Forelimb muscle (tissue), 1 donor: ENCODE measurements at places on chromosomes 6 and 20.

- DNase-seq, result no peak
These were observed 41.7 kb downstream of the ZMYND8 start for GRCh38 chr20:47314647-47315338.

DNA sequence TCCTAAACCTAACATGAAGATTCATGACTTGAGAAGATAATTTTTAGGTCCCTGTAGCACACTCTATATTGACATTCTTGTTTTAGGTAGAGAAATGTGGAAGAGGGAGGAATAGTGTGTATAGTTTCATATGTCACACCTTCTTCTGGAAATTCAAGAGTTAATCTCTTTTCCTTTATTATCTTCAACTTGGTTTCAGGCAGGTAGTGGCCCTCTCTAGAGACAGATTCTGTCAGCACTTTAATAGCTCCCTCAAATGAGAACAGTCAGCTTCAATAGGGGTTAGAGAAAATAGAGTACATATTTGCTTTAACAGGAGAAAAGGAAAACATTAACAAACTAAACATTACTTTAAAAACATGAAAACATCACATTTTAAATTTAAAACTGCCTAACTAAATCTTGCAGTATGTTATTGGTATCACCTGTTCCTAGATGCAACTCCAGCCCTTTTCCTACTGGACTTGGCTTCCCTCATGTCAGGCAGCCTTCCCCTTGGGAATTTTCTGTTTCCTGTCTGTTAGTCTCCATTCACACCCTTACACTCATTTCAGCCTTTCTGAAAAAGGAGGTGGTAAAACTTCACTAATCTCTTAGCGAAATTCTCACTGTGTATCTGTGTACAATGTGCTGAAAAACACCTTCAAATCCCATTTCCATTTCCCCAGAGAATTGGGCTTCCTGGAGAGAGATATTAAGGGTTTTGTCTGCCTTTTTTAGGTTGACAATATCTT, 192.3 kb upstream of the RNF217 start:
- DNase-seq, result no peak

DNA sequence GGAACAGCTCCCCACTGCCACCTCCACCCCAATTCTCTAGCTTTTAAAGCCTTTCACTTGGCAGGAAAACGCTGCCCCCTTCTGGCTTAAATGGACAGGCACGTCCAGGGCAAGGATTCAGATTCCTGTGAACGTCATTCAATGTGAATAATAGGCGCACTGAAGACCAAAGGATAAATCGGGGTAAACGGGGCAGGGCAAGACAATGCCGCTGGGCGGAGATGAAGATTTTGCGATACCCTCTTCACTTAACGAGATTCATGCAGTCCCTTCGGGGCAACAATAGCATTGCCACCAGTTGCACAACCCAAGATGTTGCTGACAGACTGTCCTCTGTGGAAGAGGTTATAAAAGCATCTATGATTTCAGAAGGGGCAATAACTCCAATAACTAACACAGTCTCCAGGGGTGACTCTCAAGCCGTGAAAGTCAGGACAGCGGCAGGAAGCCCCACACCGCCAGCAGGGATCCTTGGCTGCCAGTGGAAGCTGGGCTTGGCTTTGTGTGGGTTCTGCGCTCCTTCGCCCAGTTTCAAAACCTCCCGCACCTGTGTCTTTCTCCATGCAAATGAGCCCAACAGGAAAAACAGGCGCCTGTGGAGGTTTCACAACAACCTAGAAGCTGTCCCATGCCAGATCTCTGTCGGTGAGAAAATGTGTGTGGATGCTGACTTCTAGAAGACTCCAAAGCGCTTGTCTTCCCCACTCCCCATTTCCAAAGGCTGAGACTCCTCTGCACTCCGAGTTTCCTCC, 291.8 kb downstream of the BMP7 start:
- no peak for DNase-seq

GRCh38 chr6:43738877-43739641, 31.0 kb upstream of the VEGFA start:
- no peak for DNase-seq

- DNase-seq, result no peak
These were observed 9.5 kb upstream of the SIGLEC1 start for GRCh38 chr20:3721912-3722311.

GRCh38 chr20:48260129-48260756, 475.0 kb upstream of the SULF2 start:
- DNase-seq, result no peak

- DNase-seq, result no peak
These were observed 71.2 kb upstream of the PRDM1 start for GRCh38 chr6:106014955-106015354.

GRCh38 chr20:10954908-10955580, 281.2 kb upstream of the JAG1 start:
- no peak for DNase-seq

DNA sequence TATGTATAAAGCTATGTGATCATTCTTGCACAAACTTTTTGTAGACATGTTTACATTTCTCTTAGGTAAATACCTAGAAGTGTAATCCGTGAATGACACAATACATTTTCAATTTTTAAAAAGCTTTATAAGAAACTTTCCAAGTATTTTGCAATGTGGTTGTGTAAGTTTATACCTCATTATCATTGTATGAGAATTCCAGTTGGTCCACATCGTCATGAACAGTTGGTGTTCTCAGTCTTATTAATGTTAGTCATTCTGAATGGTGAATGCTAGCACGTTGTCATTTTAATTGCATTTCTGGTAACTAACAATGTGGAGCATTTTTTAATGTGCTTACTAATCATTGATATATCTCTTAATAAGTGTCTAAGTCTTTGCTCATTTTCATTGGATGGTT, 116.5 kb upstream of the F13A1 start:
- no peak for DNase-seq

DNA sequence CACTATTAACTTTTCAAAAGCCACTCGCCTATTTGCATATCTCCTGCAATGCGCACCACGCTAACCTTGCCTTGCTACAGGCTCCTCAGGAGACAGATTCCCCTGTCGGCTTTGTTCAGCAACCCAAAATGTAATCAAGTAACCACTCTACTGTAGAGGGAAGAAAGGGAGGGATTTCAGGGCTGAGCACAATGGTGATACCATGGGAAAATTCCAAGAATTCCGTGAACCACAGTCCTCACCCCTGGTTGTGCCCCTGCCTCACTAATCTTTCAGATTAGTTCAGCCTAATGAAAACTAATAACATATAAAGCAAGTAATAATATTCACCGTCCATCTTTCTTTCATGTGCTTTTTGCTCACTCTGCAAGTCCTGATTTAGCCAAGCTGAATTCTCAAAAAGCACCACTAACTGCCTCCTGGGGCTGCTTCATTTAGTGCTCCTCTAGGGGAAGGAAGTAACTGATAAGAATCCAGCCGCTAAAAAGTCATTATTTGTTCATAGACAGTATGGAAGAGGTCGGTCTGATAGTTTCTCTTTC, 6.6 kb downstream of the CITED2 start:
- no peak for DNase-seq

- DNase-seq, result no peak
These were observed 126.8 kb downstream of the LRFN2 start for GRCh38 chr6:40460380-40460779.

- DNase-seq, result no peak
These were observed 810 bp downstream of the LAMP5 start for GRCh38 chr20:9515214-9515585.

DNA sequence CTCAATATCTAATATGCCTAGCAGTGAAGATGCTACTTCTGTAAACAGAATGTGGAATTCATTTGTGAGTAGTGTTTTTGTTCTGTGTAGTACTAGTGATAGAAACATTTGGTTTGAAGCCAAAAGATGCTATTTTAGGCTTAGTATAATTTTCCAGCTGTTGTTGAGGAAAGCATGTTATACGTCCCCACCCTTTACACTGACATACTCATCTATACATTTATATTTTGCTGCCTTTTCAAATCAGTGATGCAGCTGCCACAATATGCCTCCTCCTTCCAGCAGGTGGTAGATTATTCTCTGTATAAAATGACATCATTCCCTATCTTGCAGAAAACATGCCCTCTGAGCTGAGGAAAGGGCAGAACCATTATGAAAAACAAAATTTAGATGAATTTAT, 1217.6 kb upstream of the GJE1 start:
- DNase-seq, result peak; percentile 74

DNA sequence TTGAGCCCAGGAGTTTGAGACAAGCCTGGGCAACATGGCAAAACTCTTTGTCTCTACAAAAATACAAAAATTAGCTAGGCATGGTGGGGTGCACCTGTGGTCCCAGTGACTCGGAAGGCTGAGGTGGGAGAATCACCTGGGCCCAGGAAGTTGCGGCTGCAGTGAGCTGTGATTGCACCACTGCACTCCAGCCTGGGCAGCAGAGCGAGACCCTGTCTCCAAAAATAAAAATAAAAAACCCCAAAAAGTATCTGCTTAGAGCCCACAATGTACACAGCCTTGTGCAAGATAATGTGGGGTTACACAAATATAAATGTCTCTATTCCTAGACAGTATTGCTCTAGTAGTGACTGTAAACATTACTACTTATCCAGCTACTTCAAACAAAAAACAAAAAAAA, 5.9 kb downstream of the ESF1 start:
- no peak for DNase-seq

DNA sequence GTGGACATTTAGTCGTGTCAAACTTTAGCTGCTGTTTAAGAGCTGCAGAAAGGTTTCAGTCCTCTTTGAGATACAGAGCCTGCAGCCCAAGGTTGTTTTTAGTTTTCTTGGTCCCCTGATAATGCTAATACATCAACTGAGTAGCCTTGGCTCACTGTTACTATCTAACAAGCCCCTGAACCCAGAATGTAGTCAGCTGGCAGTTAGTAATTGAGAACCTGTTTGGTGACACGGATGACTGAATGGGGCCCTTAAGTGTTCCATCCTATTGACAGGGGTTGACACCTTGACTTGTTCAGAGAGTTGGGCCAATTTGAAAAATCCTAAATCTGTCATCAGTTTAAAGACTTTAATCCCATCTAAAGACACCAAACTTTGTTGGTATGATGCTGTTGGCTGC, 2.8 kb downstream of the RTN4IP1 start:
- no peak for DNase-seq

DNA sequence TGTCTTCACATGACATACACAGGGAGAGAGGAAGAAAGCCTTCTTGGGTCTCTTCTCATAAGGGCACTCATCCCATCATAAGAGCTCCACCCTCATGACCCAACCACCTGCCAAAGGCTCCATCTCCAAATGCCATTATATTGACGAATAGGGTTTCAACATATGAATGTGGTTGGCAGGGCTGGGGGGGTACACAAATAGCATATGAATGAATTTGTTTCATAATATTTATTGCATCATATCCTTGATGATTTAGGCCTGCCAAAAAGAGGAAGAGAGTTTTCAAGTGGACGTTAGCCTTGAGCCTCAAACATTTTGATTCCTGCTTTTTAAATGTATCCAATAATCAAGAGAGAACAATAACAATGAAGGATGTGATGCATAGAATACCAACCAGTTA, 26.2 kb upstream of the OPRM1 start:
- DNase-seq, result no peak

- DNase-seq, result no peak
These were observed 3.9 kb downstream of the PTPRK start for GRCh38 chr6:128516514-128516898.

DNA sequence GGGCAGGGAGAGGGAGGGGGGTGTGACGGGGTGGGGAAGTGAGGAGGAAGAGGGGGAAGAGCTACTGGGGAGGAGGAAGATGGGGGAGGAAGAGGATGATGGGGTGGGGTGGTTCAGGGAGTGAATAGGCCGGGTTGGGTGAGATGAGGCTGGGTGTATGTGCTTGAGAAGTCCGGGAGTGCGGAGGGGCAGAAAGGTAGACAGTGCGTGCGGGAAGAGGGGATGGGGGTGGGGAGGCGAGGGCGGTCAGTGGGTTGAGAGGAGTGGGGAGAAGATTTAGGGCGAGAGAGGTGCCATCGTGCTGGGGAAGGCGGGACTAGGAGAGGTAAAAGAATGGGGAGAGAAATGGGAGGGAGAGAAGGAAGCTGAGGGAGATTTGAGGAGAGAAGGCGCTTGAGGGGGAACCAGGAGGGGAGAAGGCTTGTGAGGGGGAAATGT, 30.9 kb upstream of the NOTCH4 start:
- no peak for DNase-seq

DNA sequence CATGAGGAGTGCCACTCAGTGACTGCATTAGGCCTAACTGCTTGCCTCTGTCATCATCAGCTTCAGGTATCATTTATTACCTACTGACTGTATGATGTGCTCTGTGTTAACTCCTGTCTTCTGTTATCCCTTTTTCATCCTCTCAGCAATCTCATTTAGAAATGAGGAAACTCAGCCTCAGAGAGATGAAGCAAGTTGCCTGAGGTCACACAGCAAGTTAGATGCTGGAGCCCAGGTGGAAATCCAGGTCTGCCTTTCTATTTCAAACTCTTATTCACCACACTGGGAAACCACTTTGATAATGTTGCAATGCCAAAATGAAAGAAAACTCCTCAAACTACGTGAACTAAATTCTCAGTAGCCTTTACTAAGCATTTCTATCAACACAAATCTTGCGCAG, 1.3 kb downstream of the FERMT1 start:
- no peak for DNase-seq

DNA sequence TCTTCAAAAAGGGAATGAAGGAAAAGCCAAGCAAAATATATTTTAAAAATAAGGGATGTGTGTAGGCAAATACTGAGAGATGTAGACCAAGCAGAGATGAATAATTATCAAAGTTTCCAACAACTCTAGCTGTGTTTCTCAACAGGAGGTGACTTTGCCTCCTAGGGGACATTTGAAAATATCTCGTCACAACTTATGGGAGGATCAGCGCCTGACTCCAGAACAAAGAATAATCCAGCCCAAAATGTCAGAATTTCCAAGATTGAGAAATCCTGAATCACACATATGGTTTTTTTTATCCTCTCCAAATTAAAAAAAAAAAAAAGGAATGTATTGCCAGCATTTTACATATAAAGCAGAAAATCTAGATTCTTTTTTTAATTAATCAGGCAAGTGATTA, 241.2 kb upstream of the ZFP64 start:
- no peak for DNase-seq

GRCh38 chr20:62448788-62449187, 21.4 kb upstream of the RBBP8NL start:
- no peak for DNase-seq

- no peak for DNase-seq
These were observed 931.1 kb upstream of the EYS start for GRCh38 chr6:66638099-66638498.

GRCh38 chr6:52503851-52504781, 72.7 kb downstream of the TRAM2 start:
- DNase-seq, result no peak

GRCh38 chr6:108492131-108492766, 68.5 kb upstream of the FOXO3 start:
- peak; percentile 38 for DNase-seq

- no peak for DNase-seq
These were observed 138.8 kb downstream of the HIVEP1 start for GRCh38 chr6:12150812-12151432.

DNA sequence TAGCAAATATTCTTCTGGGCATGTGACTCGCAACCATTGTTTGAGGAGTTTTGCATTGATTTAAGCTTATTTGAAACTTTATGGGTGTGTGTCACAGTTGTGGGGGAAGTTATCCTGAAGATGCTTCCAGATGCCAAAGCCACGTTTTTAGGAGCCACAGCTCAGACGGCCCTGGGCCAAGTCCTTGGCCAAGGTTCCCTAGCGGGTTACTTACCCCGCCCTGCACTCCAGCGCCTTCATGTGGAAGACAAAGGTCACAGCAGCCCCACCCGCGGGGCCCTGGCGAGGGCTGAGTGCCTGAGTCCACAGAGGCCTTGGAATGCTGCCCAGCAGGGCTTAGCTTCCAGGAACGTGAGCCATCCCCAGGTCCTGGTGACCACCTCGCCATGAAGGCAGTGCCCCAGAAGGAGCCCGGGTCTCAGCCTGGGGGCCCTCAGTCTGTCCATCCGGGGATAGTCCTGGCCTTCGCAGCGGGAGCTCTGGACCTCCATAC, 308.3 kb downstream of the CDH4 start:
- DNase-seq, result no peak
